ENCODE measurements at places on chromosomes 6 and 20.

GRCh38 chr6:70304616-70305015 is 1.7 kb upstream of the COL9A1 start:
- no peak for DNase-seq

DNA sequence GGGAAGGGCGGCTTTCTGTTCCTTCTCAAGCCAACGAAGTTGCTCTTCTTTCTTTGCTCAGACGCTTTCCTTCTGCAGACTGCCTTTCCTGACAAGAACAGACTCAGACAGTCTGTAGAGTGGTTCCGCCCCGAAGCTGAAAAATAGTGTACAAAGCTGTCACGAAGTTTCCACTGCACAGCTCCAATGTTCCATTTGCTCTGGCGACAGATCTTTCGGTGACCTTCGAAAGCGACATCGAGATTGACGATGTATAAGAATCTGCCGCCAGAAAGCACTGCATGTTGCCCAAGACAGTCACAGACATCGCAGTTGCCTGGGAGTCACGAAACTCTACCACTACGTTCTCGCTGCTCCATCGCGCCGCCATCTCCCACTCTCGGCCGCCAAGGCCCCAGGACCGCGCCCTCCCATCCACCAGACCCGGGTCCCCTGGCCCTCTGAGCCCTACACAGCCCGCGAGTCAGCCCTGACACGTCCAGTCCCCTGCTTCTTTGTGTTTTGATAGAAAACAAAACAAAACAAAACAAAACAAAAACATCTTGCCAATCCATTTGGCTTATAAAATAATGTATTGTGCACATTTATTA is 42.1 kb upstream of the ZNF184 start:
- no peak for DNase-seq

DNA sequence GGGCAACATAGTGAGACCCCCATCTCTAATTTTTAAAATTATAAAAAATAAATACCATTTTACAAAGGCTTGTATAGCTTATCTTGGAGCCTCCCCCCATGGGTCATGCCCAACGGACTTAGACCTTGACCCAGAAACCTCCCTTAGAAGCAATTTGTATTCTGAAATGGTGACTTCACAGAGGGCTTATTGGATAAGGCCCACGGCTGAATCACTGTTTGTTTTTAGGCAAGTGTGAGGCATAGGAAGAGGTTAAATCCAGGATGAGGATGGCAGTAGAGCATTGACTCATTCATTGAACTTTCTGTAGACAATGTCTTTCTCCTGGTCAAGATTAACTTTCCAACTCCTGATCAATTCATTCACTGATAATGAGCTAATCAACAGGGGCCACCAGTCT is 6.2 kb upstream of the SNAI1 start:
- DNase-seq: no peak

- DNase-seq: no peak
These were observed 255.3 kb upstream of the GJE1 start for GRCh38 chr6:141877275-141877983.

DNA sequence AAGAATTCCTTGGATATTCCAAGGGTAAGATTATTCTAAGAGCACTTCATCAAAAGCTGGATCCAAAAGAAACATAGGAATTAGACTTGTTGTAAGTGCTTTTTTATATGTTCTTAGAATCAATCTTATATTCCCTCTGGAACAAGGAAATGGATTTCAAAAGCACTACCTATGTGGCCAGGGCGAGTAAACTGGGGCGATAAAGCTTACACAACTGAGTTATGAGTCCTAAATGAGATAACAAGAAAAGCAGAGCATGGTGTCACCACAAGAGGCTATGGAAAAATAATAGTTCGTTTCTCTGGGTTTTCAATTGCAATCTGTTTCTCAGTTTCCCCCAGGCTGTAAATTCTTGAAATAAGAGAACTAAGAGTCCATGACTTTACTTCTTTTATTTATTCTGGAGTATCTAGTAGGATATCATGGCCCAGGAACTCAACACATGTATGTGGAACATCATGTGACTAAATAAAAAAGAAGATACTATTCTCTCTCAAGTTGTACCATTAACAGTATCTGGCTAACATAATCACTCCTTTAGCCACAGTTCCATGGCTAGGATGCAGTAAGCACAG is 51.5 kb downstream of the NUDT3 start:
- DNase-seq: no peak

GRCh38 chr6:33694401-33694931 is 17.0 kb downstream of the UQCC2 start:
- peak; percentile 67 for DNase-seq

DNA sequence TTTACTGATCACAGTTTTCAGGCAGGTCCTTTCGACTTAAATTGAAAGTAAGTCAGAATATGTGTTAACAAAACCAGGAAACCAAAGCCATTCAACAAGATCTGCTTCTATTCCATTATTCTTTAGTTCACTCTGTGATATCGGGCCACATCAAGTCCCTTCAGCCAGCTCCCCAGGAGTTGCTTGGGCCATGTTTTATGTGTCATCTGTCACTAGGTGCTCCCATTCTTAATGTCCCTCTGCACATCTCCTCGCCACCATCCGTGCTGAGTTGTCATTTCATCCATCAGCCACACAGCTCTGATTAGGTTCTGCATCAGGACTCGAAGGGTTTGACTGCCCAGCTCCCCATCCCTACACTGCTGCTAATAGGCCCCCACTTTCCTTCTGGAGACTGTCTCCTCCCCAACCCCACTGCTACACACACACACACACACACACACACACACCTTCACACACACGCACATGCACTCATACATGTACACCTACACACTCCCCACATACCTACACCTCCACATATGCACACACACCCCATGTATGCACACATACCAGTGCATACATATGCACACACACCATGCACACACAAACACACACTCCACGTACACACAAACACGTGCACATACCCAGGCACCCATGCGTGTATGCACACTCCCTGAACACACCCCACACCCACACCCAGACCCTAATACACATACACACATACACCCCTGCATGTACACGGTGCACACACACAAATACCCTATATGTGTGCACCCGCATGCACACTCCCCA is 143.3 kb upstream of the GMDS start:
- DNase-seq: no peak

GRCh38 chr6:11315743-11316437 is 83.4 kb upstream of the NEDD9 start:
- DNase-seq: no peak

DNA sequence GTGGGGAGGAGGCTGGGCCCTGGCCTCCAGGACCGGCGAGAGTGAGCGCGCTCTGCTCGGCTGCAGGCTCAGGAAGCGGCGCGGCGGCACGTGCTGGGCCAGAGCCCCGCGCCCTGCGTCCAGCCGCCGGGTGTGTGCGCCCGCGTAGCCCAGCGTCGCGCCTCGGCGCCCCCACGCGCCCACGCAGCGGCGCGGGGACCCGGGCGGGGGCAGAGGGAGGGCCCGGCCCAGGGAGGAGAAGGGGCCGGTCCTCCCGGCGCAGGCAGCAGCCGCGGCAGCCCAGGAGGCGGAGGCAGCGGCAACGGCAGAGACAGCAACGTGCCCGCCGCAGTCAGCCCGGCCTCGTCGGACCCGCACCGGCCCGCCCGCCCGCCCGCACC is at the start of gene EYA2:
EYA2 (plus strand) TSS at position 265 of the 380 bp plus-strand sequence. CDS start 95,168 bp downstream, outside the sequence.
- no peak for DNase-seq

DNA sequence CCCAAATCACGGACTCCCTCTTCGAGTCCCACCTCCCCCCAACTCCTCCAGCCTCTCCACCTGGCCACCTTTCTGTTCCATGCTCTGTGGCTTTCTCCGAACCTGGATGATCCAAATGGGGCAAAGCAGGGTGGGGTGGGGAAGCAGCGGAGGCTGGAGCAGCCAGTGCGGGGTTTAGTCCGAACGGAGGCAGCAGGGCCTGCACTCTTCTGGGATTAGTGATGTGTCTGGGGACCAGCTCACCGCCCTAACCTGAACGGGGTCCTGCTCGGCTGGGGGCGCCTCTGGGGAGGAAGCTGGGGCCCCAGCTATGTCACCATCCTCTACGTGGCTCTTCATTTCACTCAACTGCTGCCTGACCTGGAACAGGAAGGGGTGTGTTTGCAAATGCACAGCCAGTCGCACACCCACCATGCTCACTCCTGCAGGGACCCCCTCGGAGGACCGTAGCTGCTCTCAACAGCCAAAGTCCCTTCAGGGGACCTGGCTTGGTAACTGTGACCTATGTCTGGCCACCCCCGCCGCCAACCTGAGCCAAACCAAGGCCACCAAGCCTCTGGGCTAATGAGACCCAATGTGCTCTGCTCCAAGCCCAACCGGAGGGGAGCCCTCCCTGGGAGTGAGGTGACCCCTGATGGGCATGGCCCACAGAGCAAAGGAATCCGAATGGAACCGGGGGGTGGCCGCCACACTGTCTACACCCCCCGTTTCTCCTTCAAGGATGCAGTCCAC is 46.8 kb downstream of the DSTN start:
- DNase-seq: no peak

Data from CD4-positive, alpha-beta T cell treated with Interleukin-12 subunit alpha and Interleukin-12 subunit beta, for 1 hour (primary cell).